CD4-positive, alpha-beta T cell (primary cell): ENCODE measurements at places on chromosomes 6 and 20.

DNA sequence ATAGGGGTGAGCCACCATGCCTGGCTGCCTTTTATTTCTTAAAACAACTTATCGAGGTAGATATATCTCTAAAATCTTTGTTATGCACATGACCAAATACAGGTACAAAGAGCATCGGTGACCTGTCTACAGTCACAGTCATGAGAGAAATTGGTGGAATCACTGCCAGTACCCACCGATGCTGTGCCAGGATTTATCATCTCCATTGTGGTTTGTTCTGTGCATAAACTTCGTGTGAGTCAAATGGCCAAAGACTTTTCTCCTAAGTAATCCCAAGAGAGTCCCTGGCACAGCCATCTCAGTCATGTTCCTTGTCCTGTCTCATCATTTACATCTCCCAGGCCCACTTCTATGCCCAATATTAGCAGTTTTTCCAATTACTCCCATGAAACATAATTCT lies 9.0 kb downstream of the GSTA3 start:
- no peak for DNase-seq

GRCh38 chr6:25992413-25993340 lies 30.1 kb downstream of the TRIM38 start:
- DNase-seq = peak; percentile 93

GRCh38 chr6:31712296-31712695 lies 2.9 kb upstream of the LY6G6D start:
- peak; percentile 55 for DNase-seq

DNA sequence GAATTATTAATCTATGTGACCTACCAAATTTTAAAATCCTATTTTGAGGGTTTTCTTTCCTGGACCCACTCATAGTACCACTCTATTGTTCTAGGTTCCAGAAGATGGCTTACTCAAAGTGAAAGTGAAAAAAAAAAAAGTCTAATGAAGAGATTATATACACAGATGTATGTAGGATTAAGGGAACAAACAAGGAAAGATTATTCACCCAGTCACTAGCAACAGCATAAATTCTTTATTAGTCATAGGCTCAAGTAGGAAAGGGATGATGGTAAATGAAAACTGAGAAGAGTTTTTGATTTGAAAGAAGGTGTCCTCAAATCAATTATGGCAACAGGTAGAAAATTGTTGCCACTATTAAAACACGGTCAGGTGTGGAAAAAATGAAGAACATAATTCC lies 923.7 kb downstream of the TBC1D32 start:
- DNase-seq = no peak

DNA sequence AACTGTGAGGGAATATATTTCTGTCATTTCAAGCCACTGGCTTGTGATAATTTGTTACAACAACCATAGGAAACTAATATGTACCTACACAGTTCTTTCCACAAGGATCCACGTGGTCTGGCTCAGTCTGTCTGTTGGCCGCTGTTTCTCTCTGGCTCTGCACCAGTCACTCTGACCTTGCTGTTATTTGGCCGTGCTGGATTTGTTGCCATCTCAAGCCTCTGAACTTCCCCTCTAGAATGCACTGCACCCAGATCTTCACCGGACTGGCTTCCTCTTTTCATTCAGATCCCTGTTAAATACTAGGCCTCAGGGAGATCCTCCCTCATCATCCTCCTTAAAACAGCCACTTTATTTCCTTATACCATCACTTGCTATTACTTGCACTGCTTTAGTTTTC lies 446.8 kb downstream of the TFAP2B start:
- no peak for DNase-seq

DNA sequence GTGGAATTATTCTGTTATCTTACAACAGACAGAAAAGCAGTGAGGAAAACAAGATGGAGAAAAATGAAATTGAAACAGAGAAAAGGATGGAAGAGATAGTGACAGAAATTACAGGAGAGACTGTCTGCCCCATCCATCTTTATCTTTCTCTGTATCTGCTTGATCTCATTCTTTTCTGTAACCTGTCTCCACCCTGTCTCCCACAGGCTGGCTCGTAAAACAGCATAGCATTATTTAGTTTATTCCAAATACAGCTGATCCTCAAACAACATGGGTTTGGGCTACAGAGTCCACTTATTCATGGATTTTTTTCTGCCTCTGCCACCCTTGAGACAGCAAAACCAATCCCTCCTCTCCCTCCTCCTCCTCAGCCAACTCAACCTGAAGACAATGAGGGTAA lies 482.3 kb upstream of the JARID2 start:
- no peak for DNase-seq

DNA sequence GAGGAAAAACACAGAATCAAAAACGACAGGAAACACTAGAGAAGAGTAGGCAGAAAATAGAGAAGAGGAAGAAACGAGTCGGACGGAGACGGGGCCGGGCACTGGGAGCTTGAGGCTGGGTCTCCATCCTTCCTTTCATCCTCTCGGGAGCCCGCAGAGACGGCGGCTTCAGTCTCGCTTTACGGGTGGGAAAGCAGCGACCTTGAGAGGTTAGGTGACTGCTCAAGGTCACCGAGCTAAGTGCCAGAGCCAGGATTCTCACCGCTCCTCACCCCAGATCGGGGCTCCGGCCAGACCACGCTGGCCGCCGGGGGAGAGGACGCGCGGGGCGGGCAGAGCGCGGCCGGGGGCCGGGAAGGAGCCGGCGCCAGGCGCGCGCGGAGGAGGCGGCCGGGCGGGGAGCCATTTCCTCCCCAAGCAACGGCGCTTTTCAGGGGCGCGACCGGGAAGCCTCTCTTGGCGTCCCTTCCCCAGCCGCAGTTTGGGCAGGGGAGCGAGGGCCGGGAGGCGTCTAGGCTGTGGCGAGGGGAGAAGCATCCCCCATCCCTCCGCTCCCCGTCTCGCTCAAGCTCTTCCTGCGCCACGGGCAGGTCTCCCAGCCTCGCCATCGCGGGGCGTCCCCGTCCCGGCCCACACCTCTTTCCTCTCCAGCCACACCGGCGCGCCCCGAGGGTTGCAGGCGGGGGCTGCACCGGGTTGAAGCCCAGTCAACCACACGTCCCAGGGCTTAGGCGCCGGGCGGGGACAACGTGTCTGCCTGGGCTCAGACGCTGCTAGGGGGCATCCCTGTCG lies 24.1 kb upstream of the MAP3K7 start:
- DNase-seq = peak; percentile 25

DNA sequence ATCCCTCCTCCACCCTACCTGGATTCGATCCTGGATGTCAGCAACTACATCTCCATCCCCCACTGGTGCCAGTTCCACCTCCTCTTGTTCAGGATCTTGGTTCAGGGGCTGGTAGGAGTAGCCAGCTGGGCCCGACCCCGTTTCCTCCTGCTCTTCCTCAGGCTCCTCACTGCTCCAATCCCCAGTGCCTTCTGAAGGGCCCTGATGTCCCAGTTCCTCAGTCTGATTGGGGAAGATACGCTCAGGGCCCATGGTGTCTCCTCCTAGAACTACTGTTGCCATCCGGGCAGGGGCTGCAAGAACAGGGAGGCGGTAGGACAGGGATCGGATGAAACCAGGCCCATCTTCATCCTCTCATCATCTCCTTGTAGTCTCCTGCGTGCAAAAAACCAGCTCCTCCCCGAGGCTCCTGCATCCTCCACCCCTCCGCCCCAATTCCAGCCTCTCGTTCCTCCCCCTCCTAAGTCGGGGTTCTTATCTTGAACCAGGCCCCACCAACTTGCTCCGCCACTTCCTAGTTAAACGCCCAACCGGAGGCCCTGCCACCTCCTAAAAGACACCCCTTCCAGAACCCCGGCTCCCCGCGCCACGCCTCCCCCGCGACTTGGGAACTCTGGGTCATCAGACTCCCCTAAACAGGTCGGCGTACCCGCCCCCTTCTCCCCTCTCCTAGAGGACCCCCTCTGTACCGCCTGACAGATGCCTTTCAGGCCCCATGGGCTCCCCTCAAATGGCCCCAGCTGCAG lies 476 bp downstream of the MEA1 start:
- DNase-seq = no peak

GRCh38 chr6:1255636-1256365 lies 56.1 kb upstream of the FOXQ1 start:
- DNase-seq = no peak

DNA sequence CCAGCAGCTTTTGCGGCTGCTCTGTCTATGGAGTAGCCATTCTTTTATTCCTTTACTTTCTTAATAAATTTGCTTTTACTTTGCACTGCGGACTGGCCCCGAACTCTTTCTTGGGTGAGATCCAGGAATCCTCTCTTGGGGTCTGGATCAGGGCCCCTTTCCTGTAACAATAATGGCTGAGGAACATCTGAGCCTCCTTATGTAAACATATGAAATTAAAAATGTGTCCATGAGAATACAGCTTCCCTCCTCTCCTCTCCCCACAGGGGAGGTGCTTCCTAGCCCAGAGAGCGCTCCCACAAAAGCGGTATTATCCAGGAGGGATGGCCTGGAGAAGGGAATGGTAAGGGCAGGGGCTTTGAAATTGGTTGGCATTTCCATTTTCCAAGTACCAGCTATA lies 81.1 kb downstream of the PSMG4 start:
- DNase-seq = no peak

- peak; percentile 36 for DNase-seq
These were observed 46.6 kb downstream of the MOXD1 start for GRCh38 chr6:132354517-132355167.

GRCh38 chr6:43862925-43863324 lies 92.9 kb downstream of the VEGFA start:
- no peak for DNase-seq

DNA sequence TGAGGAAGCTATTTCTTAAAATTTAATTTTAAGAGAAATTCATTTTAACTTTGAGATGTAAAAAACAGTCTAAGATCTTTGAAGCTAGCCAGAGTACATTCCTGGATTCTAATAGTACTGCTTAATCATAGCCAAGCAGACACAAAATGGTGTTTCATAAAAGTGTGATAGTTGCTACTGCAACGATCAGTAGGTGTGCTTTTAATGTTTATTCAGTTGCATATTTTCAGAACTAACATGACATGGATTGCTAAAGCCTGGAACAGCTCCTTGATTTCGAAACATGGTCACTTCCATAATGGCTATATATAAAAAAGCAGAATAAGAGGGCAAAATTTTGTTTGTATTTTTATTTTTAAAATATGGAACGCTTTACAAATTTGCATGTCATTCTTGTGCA lies 35.5 kb downstream of the SESN1 start:
- DNase-seq = no peak

DNA sequence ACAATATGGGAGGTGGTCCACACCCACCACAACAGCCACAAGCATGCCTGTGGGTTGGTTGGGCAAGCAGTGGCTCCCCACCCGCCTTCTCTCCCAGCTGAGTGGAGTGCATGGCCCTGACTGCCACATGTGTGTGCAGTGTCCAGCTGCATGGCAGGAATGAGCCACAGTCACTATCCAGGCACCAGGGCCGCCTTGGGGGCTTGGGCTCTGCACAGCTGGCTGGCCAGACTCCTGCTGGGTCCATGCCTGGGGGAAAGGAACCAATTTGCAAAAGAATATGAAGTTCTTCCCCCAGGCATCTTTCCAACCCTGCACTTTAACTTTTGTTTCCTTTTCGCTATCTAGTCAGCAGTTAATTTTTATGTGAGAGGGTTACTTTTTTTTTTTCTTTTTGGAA lies 11.6 kb upstream of the ASCC3 start:
- no peak for DNase-seq
